ENCODE measurements at places on chromosomes 13 and 19.

GRCh38 chr19:19261350-19262189 lies 11.5 kb downstream of the TM6SF2 start:
- DNase-seq = no peak

- DNase-seq = no peak
Observed at GRCh38 chr19:51644636-51645271, 1.9 kb downstream of the SIGLEC14 start.

DNA sequence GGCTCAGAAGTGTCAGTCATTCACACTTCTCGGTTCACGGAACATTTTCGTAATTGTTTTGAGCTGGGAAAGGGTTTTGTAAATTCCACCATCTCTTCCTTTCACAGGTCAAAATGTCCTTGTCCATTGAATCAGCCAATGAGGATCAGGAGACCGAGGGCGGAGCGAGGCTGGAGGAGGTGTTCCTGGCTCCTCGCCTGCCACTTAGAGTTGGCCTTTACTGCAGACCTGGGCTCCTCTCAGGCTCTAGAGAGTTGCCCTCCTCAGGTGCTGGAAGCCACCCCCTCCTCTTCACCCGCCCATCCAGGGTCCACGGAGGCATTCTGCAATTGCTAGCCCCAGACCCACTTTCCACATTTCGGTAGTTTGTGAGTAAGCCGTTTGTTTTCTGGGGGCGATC lies 370.4 kb downstream of the IRS2 start:
- DNase-seq = no peak

DNA sequence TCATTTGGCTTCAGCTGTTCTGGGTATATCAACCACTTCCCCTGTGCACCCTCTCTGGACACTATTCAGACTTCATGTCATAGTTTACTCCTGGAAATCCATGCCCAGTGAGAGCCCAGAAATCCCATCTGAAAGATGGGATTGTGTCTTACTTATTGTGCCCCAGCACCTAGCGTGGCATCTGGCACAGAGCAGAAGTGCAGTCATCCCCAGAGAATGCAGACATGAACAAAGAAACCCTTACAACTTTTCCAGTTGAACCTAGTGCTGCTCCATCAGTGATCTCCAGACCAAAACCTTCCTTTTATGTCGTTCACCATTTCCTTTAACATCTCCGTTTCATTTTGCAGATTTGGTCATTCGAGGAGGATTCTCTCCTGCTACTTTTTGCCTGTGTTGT lies 60.6 kb downstream of the MBNL2 start:
- DNase-seq = no peak

DNA sequence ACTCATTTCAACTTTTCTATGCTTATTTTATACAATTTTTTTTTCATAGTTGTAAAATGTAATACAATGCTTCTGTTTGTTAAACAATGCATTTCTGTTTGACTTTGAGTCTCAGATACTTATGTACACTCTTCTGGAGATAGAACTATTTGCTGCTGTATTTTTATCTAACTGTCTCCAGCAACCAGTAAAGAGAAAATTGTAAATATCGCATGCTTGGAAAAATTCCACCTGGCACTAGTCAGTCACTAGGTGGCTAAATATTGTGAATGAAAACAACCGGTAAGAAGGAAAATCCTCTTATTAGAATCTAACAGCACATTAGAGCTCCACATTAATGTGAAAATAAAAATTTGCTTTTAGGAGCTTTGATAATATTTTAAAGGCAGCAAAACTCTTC lies 876.5 kb downstream of the PCDH9 start:
- no peak for DNase-seq

DNA sequence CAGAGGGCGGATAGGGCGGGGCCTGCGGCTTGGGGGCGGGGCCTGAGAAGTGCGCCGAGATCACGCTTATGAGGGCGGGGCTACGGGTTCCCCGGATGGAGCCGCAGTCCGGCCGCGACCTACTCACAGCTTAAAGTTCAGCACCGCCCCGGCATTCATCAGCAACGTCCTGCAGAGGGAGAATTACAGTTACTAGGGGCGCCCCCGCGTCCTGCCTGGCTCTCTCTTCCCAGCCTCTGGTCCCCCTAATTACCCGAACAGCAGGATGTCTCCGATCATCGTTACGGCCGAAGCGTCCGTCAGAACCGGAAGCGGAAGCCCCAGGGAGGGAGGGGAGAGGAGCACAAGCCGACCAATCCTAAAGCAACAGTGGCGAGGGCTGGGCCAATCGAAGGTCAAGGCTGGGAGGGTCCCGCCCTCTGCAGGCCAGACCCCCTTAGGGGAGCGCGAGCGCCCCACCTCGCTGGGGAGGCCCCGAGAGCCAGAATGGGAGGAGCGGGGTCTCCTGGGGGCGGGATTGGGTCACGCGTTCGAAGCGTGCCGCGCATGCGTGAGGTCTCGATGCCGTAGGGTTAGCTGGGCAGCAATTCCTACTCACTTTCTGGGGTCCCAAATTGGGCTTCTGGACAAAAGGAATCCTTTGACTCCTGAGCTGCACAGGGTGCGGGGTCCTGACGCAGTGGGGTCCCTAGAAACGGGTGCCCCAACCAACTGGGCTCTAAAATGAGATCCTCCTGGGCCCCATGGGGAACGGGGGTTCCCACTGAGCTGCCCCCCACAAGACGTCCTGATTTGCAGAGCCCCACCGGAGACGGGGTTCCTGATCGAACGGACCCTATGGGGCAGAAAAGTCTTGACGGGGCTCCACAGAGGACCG lies at the start of gene SMIM7:
Gene SMIM7, minus strand, starts transcription at position 313 of the 877 bp plus-strand sequence. Its CDS starts 34 bp downstream, at position 279.
- peak; percentile 97 for DNase-seq

DNA sequence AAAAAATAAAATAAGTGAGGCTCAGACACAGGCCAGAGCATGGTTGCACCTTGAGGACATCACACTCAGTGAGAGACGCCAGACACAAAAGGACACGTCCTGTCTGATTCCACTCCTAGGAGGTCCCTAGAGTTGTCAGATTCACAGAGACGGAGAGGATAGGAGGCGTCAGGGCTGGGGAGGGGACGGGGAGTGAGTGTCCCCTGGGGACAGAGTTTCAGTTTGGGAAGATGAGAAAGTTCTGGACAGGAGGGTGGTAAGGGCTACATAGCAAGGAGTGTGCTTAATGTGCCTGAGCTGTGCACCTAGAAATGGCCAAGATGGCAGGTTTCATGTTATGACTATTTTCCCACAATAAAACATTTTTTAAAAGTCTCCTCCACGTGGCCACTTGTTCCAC lies 2.2 kb upstream of the GRIN3B start:
- DNase-seq = no peak

GRCh38 chr19:16293118-16294091 lies 31.2 kb upstream of the KLF2 start:
- peak; percentile 93 for DNase-seq

DNA sequence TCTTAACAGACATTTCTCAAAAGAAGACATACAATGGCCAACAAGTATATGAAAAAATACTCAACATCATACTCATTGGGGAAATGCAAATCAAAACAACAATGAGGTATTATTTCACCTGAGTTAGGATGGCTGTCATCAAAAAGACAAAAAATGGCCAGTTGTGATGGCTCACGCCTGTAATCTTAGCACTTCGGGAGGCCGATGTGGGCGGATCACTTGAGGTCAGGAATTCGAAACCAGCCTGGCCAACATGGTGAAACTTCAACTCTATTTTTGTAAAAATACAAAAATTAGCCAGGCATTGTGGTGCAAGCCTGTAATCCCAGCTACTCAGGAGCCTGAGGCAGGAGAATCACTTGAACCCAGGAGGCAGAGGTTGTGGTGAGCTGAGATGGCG lies 22.0 kb downstream of the CEACAM16 start:
- no peak for DNase-seq

- no peak for DNase-seq
Observed at GRCh38 chr13:52707375-52707774, 32.2 kb downstream of the CNMD start.

DNA sequence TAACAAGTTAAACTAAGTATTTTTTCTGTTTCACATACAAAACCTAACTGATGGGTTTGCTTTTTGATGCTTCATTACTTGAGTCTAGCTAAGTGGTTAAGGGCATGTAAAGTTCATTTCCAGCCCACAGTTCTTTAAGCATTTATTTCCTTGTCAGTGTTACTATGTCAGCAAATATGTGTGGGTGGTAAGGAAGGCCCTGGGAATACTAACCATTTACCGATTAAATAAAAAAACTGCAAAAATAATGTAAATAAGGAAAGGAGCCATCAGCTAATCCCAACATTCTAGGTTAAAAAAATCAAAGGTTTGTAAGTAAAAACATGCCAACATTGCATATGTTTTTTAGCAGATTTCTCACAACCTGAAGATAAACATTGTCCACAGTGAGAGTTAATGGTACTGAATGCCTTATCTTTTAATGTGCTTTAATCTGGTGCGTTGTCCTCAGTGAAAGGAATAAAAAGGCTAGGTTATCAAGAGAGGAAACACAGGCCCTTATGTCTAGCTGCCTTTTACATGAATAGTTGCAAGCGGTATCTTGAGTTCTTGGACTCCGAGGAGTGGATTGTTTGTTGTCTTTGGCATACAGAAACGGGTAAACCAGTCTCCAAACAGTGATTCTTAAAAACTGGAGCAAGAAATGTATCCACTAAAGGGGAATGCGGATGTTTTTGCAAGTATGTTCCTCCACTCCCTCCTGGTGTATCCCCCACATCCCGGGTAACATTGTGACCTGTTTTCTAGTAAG lies 949.6 kb upstream of the SLC10A2 start:
- DNase-seq = no peak

DNA sequence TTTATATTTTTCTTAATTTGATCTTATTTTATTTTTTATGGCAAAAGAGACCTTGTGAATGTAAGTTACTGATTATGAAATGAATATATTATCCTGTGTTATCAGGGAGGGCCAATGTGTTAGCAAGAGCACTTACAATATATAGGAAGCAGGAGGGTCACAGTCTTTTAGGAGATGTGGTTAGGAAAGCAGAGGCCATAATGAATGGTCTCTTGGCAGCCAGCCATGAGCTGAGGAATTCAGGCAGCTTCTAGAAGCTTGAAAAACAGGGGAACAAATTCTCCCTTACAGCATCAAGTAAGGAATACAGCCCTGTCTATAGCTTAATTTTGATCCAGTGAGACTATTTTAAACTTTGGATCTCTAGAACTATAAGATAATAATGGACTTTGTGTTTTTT lies 2374.6 kb downstream of the PCDH9 start:
- no peak for DNase-seq

- no peak for DNase-seq
Observed at GRCh38 chr13:50629497-50629896, 214.0 kb downstream of the DLEU7 start.

DNA sequence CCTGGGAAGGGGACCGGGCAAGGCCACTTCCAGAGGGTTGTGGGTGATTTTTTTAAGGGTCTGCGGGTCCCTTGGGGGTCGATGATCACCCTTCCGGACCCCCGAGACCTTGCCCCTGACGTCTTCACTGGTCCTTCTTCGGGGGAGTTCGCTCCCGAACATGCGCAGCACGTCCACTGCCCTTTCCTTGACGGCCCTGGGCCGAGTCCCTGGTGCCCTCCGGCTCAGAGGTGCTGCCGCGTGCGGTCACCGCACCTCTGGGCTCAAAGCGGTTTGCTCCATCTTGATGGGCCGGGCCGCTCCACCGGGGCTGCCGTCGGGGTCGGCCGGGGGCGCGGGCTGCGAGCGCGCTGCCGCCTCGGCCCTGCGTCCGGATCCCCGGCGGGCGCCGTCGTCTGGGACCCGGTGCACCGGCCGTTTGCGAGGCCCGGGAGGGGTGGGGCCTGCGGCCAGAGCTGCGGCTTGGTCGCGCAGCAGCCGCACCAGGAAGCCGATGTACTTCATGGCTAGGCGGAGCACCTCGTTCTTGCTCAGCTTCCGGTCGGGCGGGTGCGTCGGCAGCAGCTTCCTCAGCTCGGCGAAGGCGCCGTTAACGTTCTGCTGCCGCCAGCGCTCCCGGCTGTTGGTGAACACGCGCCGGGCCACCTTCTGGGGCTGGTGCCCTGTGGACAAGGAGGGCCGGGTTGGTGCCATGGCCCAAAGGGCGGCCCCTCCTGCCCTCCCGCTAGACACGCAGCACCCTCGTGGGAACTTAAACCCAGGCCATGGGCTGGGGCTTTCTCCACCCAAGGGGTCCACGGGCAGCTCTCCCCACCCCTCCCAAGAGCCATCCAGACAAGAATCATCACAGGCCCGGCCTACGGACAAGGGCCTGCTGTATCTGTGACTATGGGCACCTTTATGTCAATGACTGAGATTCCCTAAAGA lies 3.3 kb downstream of the LYL1 start:
- DNase-seq = no peak

DNA sequence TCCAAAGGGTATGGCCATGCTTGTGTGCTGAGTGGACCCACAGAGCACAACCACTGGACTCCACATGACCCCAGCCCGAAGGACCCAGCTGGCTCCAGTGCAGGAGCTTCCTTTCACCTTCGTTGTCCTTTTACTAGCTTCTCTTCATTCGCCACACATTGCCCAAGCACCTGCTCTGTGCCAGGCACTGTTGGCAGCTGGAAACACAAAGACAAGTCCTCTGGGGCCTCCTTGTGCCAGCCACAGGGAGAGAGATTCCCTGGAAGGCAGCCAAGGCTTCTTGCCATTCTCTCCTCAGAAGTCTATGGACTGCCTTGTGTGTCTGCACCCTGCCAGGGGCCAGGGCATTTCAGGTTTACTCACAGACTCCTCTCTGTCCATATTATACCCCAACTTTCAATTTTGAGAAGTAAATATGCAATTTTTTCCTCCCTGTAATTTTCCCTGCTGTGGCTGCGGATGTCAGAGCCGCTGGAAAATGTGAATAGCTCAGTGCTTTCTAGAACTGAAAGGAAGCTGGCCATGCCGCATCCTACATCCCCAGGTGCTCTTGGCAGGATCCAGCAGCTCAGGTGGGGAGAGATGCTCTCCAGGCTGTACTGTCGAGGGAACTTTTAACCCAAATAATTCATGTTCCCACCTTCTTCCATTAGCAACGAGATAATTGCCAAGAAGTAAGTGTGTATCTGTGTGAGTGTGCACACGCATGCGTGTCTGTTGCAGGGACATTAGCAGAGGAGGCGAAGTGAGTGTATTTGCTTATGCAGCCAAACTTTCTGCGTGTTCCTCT lies 57.2 kb downstream of the CHST8 start:
- DNase-seq = no peak

DNA sequence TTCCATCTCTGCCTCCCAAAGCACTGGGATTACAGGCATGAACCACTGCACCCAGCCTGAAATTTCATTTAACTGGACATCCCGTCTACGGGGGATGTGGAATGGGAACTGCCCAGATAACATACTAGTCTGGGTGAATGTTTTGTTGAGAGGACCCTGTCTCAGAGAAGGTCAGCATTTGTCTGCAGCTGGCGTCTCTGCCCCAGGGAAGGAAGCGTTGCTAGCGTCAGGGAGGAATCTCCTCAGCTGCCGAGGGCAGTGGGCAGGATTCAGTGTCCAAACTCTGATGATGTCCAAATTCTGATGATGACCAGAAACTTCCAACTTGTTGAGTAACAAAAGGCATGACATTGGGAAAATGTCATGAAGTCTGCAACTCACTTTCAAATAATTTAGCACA lies 3.1 kb downstream of the NXNL1 start:
- DNase-seq = no peak

All from AG09319 (cell line).